H4 (cell line): ENCODE measurements at places on chromosomes 2 and 18. TPM values are rescaled to one million over a fixed set of nuclear protein-coding genes. Genes with fewer than 3 reads are reported as not detected.

SMIM21 gene
- total RNA-seq: not detected in 2 replicates

- DNase-seq: no peak
Measured at GRCh38 chr2:129378186-129378585, 601.3 kb upstream of the RAB6C start.

GRCh38 chr2:174615871-174616436, 18.4 kb upstream of the WIPF1 start:
- DNase-seq: peak; percentile 31

- no peak for DNase-seq
Measured at GRCh38 chr2:140696449-140696848, 1434.4 kb downstream of the LRP1B start.

- DNase-seq: no peak
Measured at GRCh38 chr18:76454418-76454817, 40.6 kb downstream of the ZNF516 start.

DNA sequence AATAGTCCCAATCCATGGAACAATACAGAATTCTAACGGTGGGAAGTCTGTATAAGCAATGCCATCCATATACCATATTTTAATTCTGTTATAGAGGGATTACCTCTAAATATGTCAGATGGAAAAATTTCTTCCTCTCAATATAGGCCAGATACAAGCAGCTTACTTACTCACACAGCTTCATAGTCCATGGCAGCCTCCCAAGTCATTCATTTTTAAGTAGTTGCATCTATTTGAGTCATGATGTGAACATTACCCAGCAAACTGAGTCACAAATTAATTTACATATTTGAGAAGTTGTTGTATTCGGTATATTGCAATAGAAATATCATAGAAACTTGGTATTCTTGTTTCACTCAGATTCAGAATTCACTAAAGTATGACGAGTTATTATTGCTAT, 20.3 kb downstream of the TBR1 start:
- DNase-seq: no peak

GRCh38 chr18:23573626-23574431, 12.5 kb downstream of the NPC1 start:
- DNase-seq: peak; percentile 48
